Activated T-helper 1 cell treated with anti-CD3 and anti-CD28 coated beads, Interleukin-12 subunit alpha, Interleukin-12 subunit beta, Interleukin-2, Interleukin-4 antibody, amounts not matched to agents 30 ng/mL and 10 ng/mL and 1 ng/mL, durations not matched to agents 14 hours and 24 hours and 36 hours (primary cell): ENCODE measurements at places on chromosomes 4 and X.

DNA sequence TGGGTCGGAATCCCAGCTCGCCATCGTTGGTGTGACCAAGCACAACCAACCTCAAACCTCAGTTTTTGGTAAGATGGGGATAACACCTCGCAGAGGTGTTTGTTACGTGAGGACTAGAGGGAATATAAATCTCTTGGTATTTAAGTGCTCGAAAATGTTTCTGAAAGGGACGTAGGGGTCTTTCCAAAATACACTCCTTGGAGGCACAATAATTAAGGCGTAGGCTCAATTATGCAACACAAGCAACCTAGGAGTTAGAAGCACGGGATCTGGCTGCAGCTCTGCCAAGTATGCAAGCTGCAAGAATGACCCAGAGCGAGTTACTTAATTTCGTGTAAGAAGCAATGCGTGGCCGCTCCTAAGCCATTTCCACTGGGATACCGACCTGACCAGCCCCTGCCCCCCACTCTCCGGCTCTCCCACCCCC is 552 bp downstream of the ADH5 start:
- DNase-seq = no peak

DNA sequence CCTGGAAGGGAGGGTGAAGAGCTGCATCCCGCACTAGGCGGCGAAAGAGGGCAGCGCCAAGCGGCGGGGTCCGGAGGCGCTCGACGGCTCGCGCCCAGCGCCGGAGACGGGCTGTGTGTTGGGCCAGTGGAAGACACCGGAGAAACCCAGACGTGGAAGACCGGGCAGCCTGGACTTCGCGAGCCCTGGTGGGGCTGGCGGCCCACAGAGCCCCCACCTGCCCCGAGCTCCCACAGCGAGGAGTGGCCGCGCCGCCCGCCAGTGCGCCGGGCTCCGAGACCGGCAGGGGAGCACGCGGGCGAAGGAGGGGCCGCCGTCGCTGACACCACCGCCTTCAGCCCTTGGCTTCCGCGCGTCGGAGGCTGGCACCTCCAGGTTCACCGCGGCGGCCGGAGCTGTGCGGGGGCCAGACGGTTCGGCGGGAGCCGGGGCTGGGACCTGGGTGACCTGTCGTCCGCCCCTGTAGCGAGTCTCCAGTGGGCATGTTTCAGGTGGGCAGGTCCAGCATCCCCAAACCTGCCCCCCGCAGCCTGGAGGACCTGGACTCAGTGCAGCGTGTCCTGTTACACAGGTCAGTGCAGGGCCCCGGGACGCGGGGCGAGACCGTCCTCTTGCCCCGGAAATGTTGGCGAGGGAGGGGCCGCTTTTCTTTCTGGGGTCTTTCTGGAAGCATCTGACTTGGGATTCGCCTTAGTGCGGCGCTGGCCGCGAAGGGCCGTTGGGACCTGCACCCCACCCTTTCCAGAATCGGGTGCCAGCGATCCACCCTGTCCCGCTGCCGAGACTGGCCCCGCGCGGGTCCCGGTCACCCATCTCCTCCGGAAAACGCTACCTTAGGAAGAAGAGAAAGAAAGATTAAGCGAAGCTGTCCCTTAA is 9.6 kb upstream of the INTU start:
- DNase-seq = no peak

GRCh38 chr4:58368221-58368620 is 1258.0 kb upstream of the IGFBP7 start:
- no peak for DNase-seq

DNA sequence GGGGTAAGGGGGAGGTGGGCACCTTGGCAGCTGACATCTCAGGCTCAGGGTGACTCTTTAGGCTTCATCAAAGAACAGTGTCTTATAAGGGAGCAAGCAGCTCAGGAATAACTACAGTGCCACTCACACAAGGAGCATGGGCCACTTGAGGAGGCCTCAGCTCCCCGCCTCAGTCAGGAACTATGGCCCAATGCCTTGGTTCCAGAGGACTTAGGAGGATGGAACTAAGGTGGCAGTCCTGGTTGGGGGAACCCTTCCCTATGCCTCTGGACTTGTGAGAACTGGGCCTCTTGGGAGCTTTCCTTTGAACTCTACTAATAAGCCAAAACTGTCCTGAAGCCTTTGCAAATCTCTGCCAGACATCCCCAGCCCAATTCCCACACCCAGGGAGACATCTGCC is 160.6 kb downstream of the EFNB1 start:
- no peak for DNase-seq

DNA sequence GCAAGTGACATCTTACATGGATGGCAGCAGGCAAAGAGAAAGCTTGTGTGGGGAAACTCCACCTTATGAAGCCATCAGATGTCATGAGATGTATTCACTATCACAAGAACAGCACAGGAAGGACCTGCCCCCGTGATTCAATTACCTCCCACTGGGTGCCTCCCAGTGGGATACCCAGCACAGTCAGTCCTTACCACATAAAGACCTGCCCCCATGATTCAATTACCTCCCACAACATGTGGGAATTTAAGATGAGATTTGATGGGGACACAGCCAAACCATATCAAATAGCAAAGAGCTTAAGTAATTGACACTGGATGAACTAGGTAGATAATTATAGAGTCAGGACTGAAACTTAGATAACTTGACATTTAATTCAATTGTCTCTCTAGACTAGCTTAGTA is 85.6 kb downstream of the SLIT2 start:
- DNase-seq = no peak
